AG20443 (cell line): ENCODE measurements at places on chromosomes 5 and 9.

- DNase-seq: no peak
These were observed 31.5 kb downstream of the LNPEP start for GRCh38 chr5:96967400-96967799.

DNA sequence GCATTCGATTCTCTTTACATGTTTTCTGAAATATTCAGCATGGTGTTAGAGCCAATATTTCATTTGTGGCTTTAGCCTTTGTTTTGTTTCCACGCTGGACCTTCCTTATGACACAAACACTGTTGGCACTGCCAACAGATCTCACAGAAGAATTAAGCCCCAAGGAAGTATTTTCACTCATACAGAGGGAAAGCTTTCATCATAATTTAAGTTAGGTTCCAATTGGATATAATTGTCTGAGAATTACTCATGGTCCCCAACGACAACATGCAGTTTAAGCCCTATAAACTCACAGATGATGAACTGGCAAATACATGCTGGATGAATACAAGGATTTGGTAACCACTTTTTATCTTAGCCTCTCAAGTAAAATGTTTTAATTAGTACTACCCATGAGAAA, 259.5 kb downstream of the EBF1 start:
- peak; percentile 62 for DNase-seq

DNA sequence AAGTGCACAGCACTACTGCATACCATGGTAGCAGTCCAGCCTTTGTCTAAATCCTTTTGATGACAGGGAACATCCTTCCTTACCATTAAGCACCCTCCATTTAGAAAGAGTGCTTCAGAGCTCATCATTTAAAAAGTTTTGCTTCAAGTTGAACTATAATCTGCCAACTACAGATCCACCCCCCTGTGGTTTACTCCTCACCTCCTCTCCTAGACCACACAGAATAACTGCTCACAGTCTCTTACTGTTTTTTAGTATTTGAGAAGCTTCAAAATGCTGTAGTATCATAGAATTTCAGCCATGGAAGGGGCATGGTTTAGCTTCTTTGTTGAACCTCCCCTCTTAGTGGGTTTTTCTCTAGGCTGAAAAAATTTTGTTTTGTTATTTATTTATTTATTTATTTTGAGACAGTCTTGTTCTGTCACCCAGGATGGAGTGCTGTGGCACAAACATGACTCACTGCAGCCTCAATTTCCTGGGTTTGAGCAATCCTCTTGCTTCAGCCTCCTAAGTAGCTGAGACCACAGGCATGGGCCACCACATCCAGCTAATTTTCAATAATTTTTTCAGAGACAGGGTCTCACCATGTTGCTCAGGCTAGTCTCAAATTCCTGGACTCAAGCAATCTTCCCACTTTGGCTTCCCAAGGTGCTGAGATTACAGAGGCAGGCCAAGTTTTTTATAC, 384.3 kb upstream of the RFX3 start:
- no peak for DNase-seq

DNA sequence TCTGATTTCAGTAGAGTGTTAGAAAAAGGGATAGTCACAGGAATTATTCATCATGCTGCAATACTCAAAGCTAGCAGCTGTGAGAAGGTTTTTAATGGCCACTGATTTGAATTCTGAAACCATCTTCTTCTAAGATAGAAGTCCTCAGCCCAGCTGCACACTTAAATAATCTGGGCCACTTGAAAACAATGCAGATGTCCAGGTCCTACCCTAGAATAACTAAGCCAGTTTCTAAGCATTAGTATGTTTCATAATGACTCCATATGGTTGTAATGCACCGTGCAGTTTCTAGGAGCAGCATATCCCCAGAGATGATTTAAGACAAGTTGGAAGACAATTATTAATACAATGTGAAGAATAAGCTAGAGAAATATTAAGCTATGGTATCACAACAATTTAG, 159.9 kb upstream of the FBXL17 start:
- no peak for DNase-seq

DNA sequence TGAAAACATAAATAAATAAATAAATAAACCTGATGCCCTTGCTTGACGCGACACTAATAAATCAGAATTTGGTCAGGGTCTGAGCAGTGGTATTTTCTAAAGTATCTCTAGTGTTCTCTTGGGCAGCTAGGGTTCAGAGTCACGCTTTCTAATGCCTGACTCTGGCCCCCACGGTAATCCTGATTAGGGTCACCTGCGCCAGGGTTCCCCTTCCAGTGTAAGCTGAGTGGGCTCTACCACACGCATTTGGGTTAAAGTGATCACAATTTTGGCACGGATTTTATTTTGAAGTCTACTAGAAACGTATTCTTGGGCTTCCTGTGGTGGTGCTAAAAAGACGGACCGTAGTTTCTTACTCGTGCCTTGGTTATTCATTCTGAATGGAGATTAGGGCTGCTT, 651 bp downstream of the TTC1 start:
- DNase-seq: no peak

GRCh38 chr9:13513286-13513685, 233.8 kb upstream of the MPDZ start:
- peak; percentile 14 for DNase-seq

DNA sequence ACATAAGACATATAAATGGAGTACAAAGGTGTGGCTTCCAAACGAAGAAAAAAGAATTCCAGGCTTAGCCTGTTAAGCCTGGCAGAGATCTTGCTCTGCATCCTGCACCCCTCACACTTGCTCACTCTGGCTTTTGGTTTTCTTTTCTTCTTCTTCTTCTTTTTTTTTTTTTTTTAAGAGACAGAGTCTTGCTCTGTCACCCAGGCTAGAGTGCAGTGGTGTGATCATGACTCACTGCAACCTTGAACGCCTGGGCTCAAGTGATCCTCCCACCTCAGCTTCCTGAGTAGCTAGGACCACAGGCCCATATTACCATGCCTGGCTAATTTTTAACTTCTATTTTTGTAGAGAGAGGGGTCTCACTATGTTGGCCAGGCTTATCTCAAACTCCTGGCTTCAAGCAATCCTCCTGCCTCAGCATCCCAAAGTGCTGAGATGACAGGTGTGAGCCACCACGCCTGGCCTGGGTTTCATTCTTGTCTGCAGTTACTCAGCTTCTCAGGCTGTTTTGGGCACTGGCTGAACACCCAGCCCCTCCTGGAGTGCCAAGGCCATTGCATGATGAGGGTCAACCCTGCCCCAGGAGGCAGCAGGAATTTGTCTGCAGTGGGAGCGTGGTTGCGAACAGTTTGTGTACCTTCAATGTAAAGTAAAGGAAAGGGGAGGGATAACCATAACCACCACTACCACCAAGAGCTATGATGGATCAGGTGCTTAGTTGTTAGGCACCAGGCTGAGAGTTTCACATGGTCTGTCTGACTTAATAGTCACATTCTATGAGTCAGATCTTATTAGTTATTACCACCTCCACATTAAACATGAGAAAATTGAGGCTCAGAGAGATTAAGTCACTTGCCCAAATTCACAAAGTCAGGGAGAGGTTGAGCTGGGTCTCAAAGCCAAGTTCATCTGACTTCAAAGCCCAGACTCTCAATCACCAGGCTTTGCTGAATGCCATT, 219.2 kb upstream of the PANK3 start:
- DNase-seq: no peak

DNA sequence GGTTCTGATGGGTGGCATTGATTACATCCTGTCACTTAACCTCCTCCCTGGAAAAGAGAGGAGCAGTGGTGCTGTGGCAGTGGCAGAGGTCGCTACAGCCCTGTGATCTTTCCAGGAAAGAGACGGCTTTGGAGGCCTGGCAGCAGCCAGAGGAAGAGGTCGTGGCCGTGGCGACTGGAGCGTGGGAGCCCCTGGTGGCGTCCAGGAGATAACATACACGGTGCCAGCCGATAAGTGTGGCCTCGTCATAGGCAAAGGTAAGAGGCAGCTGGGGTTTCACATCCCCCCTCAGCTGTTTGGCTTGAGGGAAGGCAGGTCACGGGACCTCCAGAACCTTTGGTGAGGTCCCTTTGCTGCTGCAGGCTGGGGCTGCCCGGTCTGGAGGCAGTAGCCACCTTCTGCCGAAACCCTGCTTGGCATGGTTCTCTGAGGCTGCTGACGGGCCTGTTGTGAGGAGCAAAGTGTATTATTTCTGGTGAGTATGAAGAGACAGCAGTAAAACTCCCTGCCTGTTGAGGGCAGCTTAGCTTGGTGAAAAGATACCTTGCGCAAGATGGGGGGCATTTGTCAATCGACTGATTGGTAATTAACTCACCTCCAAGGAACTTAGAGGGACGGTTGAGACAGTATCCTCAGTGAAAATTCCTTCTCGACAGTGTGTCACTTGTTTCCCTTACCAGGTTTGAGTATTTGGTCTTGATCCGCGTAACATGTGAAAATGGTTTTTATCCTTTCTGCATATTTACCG, 38.0 kb upstream of the PRDM12 start:
- DNase-seq: no peak

GRCh38 chr9:69107771-69108170, 66.3 kb upstream of the TJP2 start:
- no peak for DNase-seq

DNA sequence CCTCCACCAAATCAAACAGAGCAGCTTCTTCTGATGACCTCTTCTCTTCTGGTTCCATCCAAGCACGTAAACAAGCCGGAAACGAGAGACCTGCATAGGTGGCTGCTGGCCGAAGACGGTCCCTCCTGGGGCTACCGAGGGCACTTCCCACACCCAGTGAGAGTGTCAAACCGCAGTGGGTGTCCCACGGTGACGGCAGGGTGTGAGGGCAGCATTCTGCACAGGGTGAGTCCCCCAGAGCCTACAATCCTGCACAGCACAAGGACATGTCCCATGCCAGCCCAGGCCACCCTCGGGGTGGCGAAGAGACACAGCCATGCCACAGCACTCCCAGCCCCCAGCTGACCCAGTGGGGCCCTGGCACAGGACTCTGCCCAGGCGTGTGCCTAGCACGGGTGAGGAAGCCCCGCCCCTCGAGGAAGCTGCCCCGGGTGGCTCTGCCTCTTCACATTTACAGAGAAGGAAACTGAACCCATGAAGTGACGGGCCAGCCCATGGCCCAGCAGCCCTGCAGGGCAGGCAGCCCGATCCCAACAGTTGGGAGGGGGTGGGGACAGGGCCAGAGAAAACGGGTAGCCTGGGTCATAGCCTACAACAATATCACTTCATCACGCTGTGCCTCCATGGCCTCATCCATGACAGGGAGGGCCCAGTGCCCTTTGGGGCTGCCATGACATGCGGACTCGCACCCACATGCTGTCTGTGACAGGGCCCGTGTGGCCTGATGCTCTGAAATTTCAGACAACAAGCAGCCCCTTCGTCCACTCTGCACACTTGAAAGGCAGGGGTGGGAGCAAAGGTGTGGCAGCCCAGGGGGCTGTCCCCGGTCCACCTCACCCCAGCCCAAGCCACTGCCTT, 43.2 kb downstream of the SEMA4D start:
- no peak for DNase-seq

DNA sequence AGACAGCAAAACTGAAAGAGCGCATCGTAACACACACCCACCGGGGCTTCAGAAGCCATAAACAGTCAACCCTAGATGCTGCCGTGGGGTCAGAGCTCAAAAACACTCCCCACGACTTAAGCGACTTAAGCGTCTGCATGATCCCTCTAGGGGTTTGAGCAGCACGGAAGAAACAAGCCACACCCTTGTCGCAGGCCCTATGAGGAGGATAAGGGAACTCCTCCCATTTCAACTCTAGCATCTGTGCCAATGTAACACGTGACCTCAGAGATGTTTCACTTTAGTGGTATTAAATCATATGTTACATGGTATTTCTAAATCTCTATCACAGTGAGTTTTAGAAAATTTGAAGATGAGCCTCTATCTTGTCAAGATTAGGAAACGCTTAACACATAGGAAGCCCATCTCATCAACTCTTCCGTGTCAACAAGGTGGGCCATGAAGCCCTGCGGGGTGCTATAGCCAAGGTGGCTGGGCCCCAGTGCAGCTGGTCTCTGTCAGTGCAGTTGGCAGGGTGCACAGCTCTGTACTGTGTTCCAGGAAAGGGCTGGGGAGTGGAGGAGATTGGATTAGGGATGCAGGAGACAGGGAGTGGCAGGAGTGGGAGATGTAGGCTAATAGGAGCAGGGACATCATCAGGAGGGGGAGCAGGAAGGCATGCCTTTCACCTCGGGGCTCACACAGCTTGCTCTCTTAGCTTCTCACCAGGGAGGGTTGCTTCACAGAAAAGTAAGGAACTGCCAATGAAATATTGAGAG, 33.1 kb downstream of the ZCCHC9 start:
- DNase-seq: no peak

GRCh38 chr5:28967848-28968247, 1929.5 kb upstream of the CDH9 start:
- no peak for DNase-seq

- DNase-seq: no peak
These were observed 49.6 kb upstream of the ITGA1 start for GRCh38 chr5:52738095-52738506.

GRCh38 chr9:38308136-38308535, 84.4 kb upstream of the ALDH1B1 start:
- DNase-seq: no peak
